ENCODE measurements at places on chromosomes 16 and 17.

- no peak for DNase-seq
Measured at GRCh38 chr17:65487161-65487560, 74.3 kb downstream of the AXIN2 start.

DNA sequence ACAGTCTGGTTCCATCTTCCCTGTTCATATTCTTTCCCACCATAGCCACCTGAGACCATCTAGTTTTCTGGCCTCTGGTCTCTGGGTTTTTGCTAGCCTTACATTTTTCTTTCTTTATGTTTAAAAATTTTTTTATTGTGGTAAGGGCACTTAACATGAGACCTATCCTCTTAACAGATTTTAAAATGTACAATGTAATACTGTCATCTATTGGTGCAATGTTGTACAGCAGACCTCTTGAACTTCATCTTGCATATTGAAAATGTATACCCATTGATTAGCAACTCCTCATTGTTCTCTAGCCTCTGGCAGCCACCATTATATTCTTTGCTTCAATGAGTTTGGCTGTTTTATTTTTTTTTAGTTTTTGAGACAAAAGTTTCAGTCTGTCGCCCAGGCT is 39.2 kb downstream of the ITGAM start:
- no peak for DNase-seq

DNA sequence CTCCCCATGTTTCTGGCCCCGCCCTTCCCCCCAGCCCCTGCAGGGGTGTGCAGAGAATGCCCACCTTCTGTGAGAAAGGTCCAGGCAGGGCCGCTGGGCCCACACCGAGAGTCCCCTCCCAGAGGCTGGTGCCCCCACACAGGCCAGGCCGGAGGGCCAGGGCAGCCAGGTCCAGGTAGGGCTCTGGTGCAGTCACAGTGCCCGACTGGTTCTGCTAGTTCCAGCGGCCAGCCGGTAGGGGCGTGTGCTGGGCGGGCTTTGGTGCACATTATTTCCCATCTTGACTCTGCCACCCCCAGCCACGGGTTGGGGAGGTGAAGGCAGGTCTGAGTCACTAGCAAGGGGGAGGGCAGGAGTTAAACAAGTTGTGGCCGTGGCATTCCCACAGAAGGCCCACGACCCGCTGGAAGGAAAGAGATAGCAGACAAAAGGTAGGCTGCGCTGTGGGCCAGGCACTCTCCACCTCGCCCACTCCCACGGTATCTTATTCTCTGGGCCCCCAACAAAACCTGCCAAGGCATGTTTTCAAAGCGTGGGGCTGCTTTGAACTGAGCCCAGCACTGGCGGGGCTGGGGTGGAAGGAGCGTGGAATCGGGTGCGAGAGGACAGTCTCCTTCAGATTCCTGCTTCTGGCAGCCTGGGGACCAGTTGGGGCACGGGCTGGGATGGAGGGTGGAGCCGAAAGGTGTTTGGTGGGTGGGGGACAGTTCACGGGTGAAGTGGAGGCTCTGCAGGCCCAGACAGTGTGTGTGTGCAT is 1.9 kb downstream of the EPN3 start:
- peak; percentile 41 for DNase-seq

DNA sequence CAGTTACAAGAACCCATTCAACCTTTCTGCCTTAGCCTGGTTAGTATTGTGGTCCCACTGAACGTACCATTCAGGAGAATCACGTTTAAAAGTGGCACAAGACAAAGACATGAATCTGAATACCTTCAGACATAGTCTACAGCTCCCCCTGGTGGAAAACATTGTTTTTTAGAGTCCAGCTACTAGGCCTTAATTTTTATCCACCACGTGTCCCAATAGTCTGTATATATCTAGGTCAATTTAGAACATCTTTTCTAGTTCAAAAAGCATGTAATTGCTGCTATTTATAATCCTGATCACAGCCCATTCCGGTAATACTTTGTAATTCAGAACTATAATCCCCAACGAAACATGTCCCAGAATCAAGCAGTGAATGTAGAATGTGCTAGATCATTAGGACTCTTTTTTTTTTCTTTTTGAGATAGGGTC is 13.7 kb upstream of the GUCY2D start:
- peak; percentile 54 for DNase-seq

DNA sequence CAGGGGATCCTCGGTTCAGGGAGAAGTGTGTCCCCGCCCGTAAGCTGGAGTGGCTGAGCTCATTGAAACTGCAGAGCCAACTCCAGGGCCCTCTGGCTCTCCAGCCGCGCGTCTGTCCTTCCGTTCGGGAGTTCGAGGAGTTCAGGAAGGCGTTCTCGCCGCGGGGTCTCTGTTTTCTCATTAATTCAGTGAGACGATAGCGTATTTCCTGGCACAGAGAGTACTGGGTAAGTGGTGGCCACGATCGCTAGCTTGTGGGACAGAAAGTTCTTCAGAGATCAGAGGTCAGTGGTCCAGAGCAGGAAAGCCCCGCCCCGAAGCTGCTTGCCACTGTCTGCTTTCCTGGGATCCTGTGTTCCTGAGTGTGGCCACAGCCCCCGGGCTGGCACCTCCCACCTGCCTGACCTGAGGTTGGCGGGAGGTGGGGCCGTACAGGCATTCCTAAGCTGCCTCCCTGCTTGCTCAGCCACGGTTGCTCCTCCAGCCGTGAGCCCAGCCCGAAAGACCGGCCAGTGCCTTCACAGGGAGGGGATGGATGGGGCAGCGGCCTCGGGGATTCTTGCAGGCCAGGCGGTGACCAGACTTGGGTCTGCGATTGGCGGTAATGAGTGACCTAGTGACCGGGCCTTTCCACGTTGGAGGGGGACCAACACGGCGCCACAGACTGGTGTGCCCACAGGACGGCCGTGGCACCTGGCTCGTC is 8.9 kb downstream of the BAIAP2 start:
- no peak for DNase-seq

- no peak for DNase-seq
Measured at GRCh38 chr16:12637002-12637401, 166.7 kb downstream of the CPPED1 start.

DNA sequence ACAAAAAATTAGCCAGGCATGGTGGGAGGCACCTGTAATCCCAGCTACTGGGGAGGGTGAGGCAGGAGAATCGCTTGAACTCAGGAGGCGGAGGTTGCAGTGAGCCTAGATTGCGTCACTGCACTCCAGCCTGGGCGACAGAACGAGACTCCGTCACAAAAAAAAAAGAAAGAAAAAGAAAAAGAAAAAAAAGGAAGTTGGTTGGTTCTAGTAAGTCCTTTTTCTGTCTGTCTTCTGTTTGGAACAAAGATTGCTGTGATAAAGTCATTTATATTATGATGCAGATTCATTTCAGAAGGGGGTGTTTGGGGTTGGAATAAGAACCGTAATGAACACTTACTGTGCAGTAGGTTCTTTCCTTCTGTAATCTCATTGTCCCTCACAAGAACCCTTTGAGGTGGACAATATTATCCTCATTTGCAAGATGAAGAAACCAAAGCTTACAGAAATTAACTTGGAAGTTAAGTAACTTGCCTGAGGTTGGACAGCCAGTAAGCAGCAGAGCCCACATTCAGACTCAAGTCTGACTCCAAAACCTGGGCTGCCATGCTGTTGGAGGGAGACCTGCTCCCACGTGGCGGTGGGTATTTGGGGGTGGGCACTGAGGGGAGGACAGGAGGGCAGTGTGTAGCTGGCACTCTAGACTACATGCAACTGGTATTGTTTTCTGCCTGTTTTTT is 10.3 kb downstream of the MINK1 start:
- no peak for DNase-seq

GRCh38 chr17:61285526-61286320 is 113.9 kb upstream of the TBX2 start:
- no peak for DNase-seq

DNA sequence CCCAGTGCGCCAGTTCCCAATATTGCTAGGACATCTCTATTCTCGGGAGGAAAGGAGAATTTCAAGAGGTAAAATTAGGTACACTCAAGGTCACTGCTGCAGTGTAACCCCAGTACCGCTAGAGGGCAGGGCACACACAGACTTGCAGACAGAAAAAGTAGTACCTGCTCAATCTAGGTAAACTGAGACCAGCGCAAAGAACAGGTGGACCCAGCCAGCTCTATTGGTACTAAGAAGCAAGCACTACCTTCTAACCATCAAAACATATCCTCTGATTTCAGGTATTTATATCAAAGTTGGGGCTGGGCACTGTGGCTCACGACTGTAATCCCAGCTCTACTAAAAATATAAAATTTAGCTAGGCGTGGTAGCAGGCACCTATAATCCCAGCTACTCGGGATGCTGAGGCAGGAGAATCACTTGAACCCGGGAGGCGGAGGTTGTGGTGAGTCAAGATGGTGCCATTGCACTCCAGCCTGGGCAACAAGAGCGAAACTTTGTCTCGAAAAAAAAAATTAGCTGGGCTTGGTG is 3.6 kb upstream of the WDR81 start:
- peak; percentile 69 for DNase-seq

DNA sequence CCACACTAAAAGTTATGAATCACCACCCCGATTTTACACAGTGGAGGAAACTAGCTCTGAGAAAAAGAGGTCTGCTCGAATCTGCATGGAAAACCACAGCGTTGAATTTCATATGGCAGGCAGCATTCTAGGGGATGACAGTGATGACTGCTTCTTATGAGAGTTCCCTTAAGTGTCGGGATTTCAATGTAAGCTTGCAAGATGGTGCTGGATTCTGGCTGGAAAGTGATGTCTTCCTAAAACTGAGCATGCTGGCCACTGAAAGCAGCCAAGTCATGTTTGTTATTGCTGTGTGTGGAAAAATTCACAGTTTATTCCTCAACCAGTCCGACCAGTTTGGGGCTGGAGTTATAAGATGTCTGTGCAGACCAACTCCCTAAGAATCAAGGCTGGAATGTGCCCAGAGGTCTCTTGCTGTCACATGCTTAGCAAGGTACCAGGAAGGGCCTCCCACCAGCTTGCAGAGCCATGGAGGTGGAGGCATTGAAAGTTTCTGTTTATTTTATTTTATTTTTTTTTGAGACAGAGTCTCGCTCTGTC is 37.2 kb upstream of the GAN start:
- DNase-seq = no peak

DNA sequence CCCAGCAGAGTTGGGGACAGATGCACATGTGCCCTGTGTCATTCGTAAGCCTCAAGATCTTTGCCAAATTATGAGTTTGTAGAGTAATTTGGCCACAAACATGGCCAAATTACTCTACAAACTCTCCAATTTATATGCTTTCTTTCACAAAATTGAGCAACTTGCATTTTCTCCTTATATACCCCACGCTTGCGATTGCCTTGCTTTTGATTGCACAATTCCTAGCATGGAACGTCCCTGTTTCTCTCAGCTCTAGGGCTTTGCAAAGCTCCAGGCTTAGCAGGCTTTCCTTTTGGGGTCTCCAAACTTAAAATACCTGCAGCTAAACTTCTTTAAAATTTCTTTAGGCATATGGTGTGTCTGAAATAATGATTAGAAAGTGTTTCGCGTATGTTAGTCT is 28.5 kb upstream of the MAF start:
- DNase-seq = no peak

- no peak for DNase-seq
Measured at GRCh38 chr16:73547552-73548403, 499.9 kb upstream of the ZFHX3 start.

Measured in K562 (cell line).